ENCODE measurements at places on chromosomes 6 and 20.
A peak's percentile ranks its signal among the peaks of the same experiment; 100 is the strongest.

DNA sequence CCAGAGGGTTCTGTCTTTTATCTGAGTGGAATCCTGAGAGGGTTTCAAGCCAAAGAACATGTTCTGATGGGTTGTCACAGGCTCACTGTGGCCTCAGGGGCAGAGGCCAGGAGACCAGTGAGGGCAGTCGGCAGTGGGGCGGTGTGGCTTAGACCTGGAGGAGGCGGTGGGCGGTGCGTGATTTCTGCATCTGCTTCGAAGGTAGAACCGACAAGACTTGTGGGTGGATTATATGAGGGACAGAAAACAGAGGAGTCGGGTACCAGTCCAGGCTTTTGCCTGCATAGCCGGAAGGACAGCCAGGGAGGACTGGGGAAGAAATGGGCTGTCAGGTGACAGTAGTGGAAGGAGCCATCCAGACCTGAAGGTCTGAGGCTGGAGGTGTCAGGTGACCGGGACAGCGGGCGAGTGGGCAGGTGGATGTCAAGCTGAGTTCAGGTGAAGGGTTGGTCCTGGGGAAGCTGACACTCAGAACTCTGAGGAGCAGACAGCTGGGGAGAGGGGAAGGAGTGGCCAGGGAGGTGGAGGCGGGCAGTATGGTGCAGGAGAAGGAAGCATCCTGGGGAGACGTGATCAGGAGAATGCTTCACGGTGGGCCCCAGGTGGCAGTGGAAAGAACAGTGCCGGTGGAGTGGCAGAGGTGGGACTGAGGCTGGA, 3.1 kb downstream of the CTSZ start:
- DNase-seq = no peak

GRCh38 chr20:32249030-32249738, 28.3 kb upstream of the KIF3B start:
- DNase-seq = peak; percentile 30

GRCh38 chr6:88702956-88703556, 260.4 kb downstream of the RNGTT start:
- no peak for DNase-seq

DNA sequence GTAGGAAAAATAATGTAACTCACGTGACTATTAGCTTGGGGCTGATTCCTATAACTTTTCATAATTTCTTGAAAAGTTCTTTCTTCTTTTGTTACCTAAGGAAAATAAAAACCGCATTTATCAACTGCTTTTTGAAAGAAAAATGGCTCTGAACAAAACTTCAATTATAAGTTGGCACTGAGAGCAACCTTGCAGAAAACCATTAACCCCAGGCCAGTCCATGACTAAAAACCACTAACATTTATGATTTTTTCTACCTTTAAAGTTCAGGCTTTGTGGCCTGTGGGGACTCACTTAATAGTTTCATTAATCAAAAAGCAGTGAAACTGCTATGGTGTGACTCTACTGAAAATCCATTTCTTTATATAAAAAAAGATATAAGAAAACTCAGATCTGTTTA, 69.1 kb upstream of the SAMHD1 start:
- DNase-seq = no peak

DNA sequence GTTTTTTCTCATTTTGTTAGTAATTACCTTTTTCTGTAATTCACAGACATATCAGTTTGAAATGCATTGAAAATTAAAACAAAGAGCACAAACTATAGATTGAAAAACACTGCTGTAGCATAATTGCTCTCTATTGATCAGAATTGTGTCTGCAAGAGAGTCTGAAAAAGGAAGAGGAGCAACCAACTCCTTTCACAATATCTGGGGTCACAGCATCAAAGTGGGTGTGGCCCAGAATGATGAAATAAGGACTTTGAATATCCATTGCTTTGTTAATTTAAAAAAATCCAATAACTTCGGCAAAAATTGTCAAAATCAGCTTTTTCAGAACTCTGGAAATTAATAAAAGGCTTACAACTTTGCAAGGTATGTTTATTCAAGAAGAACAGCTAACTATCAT, 99.2 kb downstream of the MYLK4 start:
- DNase-seq = no peak

- no peak for DNase-seq
Measured at GRCh38 chr20:38158701-38159351, 6.2 kb downstream of the TGM2 start.

GRCh38 chr6:87951751-87952150, 95.9 kb upstream of the SPACA1 start:
- DNase-seq = no peak

DNA sequence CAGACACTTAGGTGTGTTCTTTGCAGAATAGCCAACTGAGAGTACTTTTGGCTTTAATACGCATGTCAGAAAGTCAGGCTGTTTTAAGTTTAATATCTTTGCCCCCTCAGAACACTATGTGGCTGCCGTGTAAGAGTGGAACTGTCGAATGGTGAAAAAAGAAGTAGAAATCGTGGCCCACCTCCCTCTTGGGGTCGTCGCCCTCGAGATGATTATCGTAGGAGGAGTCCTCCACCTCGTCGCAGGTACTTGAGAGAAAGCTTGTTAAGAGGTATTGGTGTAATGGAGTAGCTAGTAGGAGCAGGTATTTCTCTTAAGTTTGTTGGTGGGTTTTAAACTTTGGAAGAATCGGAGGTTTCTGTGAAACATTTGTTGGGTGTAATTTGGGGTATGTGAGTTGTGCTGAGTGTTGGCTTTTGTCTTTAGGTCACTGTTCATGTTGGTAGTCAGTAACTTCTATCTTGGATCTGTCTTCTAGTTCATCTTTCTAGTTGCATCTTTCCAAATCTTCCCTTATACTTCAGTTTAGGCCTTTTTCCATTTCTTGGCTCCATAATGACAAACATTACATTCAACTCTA, 4.7 kb downstream of the SRSF3 start:
- no peak for DNase-seq

DNA sequence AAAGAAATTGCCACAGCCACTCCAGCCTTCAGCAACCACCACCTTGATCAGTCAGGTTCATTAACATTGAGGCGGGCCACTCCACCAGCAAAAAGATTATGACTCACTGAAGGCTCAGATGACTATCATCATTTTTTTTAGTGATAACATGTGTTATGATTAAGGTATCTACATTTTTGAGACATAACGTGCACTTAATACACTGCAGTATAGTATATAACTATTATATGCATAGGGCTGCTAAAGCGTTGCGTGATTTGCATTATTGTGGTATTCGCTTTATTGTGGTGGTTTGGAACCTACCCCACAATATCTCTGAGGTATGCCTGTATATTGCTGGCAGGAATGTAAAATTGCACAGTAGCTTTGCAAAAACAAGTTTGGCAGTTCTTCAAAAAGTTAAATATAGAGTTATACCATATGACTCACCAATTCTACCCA, 6.8 kb upstream of the RIPK1 start:
- no peak for DNase-seq

DNA sequence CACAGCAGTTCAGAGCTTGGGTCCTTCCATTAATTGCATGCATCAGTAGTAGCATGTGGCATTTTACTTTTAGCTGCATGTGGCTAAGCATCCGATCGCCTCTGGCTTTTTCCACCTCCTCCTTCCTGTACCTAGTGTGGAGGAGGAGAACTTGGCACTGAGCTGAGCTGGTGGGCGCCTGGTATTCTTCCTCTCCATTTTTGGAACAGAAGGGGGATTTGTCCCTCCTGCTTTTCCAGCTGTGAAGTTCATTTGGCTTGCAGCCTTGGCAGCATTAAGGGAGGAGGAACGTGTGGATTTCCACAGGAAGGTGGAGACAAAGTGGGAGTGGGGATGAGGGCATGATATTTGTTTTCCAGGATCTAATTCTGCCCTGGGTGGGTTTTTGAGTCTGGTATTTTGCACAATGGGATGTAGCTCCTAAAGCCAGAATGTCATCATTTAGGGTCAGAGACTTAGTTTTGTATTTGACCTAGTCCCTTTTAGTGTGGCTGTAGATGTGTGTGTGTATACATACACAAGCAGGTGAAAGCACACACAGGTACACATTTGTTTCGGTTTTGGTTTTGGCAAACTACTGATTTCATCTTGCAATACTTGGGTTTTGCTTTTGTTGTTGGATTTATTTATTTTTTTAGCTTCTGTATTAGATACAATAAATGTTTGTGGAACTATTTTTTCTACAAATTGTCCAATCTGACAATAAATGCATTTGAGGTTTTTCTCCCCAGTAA, 90.0 kb downstream of the SASH1 start:
- DNase-seq = no peak

- no peak for DNase-seq
Measured at GRCh38 chr6:46327779-46328178, 157.0 kb upstream of the ENPP5 start.

- peak; percentile 65 for DNase-seq
Measured at GRCh38 chr20:4814696-4815252, 93.1 kb downstream of the PRND start.

DNA sequence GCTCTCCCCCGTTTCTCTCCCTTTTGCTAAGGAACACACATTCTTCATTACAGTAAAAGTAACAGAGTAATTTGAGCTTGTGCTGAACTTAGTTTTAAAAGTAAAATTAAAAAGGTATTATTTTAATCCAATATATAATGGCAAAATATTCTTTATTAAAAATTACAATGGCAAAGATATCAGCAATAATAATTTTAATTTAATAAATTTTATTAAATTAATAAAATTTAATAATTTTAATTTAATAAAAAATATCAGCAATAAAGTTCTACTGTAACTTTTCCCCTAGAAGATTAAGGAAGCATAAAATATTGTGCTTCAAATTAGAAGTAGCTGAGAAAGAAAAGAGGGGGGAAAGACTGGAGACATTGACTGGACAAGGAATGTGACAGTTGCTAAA, 32.5 kb downstream of the DSE start:
- DNase-seq = no peak

DNA sequence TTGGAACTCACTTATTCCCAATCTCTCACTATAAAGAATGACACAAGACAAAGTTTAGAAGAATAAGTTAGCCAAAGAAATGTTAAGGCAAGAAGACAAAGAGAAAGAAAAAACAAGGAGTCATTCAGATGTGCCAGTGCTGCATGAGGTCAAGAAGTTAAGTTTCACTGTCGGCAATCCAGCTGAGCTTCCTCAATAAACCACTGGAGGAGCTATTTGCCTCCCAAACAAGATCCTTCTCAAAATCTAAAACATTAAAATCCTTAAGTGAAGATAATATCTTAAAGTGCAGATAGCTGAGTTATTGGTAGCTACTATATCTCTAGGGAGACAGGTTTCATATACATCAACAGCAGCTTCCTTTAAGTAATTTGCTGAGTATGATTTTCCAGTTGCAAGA, 512.3 kb downstream of the HDGFL1 start:
- no peak for DNase-seq

- DNase-seq = no peak
Measured at GRCh38 chr6:159020011-159020410, 20.0 kb upstream of the RSPH3 start.

DNA sequence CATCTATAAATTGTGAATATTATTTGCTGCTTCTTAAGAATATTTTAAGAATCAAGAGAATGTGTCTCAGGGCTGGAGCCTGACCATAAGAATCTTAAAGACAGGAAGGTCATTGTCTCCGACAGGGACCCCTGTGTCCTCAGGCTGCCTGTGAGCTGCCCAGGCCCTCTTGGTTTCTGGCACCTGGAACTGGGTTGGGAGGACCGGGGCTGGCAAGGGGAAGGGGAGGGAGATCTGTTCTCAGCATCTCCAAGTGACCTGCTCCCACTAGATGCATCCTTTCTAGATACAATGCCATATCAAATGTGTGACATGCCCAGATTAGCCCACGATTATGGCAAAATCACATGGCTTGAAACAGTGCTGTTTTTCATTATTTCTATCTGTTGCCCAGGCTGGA, 110.5 kb downstream of the SCML4 start:
- no peak for DNase-seq

DNA sequence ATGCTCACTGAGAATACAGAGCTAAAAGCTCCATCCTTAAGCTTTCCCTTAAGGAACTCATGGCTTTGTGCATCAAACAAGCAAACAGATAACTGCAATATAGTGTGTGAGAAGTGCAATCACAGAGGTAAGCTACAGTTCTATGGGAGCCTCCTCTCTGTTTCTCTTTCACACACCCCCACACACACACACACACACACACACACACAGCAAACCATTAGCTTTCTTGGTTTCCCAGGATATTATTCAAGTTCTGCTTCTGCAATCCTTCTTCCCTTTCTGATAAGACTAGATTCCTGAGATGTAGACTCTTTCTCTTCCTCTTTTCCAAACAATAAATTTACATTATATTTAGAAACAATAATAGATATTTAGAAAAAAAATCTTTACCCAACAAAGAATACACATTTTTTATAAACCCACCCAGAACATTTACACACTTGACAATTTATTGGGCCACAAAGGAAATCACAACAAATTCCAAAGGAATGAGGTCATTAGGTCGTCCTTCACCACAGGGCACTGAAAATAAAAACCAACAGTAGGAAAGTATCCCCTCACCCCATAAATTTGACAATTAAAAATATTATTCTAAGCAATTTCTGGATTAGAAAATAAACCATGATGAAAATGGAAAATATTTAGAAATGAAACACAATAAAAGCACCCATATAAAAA, 9.3 kb upstream of the GFOD1 start:
- no peak for DNase-seq

GRCh38 chr6:134778431-134778830, 171.5 kb downstream of the ALDH8A1 start:
- no peak for DNase-seq

- DNase-seq = no peak
Measured at GRCh38 chr6:1702580-1703051, 92.9 kb downstream of the FOXC1 start.

- no peak for DNase-seq
Measured at GRCh38 chr6:53892707-53893106, 97.9 kb downstream of the LRRC1 start.

DNA sequence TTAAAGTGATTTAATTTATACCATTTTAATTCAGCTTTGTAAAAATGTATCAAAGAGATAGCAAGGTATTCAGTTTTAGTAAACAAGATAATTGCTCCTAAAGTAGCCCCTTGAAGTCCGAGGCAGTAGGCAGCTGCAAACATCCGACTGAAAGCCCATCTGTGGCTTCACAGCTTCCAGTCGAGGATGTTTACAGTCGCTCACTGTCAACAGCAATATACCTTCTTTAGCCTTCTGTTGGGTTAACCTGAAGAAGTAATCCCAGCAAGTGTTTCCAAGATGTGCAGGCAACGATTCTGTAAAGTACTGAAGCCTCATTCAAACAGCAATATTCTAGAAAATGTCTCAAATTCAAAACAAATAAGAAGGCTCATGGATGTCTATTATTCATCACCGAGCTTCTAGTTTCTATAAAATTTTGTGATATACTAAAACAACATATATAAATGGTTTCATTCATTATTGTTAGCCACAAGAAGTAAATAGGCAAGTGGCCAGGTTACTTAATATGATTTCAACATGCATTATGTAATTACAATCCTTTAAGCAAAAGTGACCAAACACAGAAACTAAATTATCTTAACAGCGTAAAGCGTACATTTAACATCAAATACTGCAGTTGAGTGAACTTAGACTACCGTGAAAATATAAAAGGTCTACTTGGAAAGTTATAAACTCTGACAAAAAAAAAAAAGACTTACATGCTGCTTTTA, 115.0 kb downstream of the OGFRL1 start:
- DNase-seq = no peak
